Smooth muscle cell of the coronary artery (primary cell): ENCODE measurements at places on chromosomes 3 and 15. TPM values are rescaled to one million over a fixed set of nuclear protein-coding genes. Genes with fewer than 3 reads are reported as not detected.

The A4GNT gene
- not detected in 2 replicates for total RNA-seq

The NEK10 gene
- 6.5 and 35.3 TPM in 2 replicates for total RNA-seq

The KY gene
- 1.9 and 2.9 TPM in 2 replicates for total RNA-seq

The TRAIP gene
- 2.0 and 2.8 TPM in 2 replicates for total RNA-seq

The HLTF gene
- 28.0 and 37.1 TPM in 2 replicates for total RNA-seq

The SFMBT1 gene
- 1.2 and 4.2 TPM in 2 replicates for total RNA-seq

The POPDC2 gene
- 0.15 and 0.47 TPM in 2 replicates for total RNA-seq

The PCSK6 gene
- total RNA-seq: 3.4 and 11.7 TPM in 2 replicates

The CAV3 gene
- total RNA-seq: under 0.01 and 0.08 TPM in 2 replicates

The ANAPC13 gene
- total RNA-seq: 63.1 and 92.0 TPM in 2 replicates

The SLC9C1 gene
- total RNA-seq: 0.70 and 0.75 TPM in 2 replicates

The DUOXA2 gene
- total RNA-seq: not detected in 2 replicates

The CCR8 gene
- not detected in 2 replicates for total RNA-seq

The DPPA4 gene
- not detected in 2 replicates for total RNA-seq

The CHRFAM7A gene
- total RNA-seq: 1.9 TPM in 1 of 2 replicates, not detected in the other

The ARL14 gene
- not detected in 2 replicates for total RNA-seq

The SENP2 gene
- 26.9 and 34.0 TPM in 2 replicates for total RNA-seq

The GREM1 gene
- total RNA-seq: 5.0 and 527 TPM in 2 replicates

The EXOSC7 gene
- 66.3 and 117 TPM in 2 replicates for total RNA-seq

The CACNA2D2 gene
- total RNA-seq: under 0.01 TPM in 1 of 2 replicates, not detected in the other

The WDR49 gene
- 0.08 and 0.12 TPM in 2 replicates for total RNA-seq

The CACNA1D gene
- 0.47 TPM in 1 of 2 replicates, not detected in the other for total RNA-seq

The CCR5 gene
- total RNA-seq: not detected in 2 replicates

The GOLGA8T gene
- total RNA-seq: 0.08 TPM in 1 of 2 replicates, not detected in the other

The FBXW12 gene
- total RNA-seq: 0.08 TPM in 1 of 2 replicates, not detected in the other

The INKA1 gene
- 5.7 and 10.2 TPM in 2 replicates for total RNA-seq

The CNBP gene
- 198 and 241 TPM in 2 replicates for total RNA-seq

The TFRC gene
- total RNA-seq: 149 and 543 TPM in 2 replicates

The TF gene
- under 0.01 and 0.30 TPM in 2 replicates for total RNA-seq

The TM4SF18 gene
- 0.15 and 2.5 TPM in 2 replicates for total RNA-seq
